ENCODE measurements at places on chromosomes 3 and 15.

DNA sequence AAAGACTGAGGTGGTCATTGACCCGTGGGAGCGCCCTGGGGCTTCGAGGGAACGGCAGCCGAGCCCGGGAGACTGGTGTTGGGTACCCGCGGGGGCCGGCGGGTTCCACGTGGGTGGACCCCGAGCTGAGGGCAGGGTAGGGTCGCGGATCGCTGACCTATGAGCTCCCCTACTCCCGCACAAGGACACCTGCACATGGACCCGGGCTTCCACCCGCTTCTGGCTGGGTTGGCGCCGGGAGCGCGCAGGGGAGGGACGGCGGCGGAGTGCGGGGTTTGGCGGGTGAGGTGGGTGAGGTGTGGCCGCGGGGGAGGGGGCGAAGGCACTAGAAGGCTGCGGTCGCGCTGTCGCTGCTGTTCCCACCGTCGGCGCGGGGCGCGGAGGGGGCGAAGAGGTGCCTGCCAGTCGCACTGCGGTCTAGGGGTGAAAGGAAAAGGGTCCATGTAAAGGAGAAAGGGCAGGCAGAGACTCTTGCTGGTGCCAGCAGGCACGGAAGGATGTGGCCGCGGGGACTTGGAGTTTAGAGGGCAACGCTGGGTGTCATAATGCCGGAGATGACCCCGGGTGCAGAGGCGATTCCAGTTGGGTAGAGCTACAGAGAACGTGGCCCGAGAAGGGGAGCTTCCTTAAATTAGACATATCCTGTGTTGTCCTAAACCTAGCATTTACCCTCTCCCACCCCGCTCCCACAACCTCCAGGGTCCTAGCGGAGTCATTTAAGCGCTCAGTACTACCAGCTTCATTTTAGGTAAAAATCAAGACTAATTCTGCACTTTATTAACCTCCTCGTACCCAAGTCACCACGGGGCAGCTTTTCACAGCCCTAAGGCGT is 245.9 kb upstream of the TOPAZ1 start:
- DNase-seq: no peak

DNA sequence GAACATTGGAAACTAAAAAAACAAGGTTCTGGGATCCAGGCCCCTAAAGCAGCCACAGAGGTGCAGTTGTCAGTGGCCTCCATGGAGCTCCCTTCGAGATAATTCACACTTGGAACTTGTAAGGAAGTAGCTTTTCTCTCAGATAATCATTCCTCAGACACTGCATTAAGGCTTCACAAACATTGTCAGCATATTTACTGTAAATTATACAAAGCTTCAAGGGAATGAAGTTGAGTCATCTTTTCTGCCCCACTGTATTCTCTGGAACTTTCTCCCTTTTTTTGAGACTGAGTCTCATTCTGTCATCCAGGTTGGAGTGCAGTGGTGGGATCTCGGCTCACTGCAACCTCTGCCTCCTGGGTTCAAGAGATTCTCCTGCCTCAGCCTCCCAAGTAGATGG is 7.1 kb downstream of the BLOC1S6 start:
- no peak for DNase-seq

GRCh38 chr3:100023595-100023994 is 90.7 kb downstream of the FILIP1L start:
- DNase-seq: no peak

- no peak for DNase-seq
These were observed 5.2 kb downstream of the MAGI1 start for GRCh38 chr3:66033241-66034138.

DNA sequence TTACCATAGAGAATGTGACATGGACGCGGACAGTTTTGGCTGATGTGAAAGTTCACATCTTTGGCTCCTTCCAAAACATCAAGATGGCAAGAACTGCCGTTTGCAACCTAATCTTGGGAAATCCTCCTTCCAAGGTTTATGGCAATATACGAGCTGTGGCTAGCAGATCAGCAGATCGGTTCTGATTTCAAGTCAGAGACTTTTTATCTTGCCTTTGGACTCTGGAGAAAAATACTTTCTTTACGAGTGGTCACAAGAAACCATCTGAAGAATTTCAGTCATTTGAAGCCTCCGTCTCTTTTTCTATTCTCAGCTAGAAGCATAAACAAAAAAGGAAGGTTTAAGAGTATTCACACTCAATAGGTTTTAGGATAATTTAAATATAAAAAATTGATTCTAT is 153.5 kb upstream of the MEIS2 start:
- no peak for DNase-seq

DNA sequence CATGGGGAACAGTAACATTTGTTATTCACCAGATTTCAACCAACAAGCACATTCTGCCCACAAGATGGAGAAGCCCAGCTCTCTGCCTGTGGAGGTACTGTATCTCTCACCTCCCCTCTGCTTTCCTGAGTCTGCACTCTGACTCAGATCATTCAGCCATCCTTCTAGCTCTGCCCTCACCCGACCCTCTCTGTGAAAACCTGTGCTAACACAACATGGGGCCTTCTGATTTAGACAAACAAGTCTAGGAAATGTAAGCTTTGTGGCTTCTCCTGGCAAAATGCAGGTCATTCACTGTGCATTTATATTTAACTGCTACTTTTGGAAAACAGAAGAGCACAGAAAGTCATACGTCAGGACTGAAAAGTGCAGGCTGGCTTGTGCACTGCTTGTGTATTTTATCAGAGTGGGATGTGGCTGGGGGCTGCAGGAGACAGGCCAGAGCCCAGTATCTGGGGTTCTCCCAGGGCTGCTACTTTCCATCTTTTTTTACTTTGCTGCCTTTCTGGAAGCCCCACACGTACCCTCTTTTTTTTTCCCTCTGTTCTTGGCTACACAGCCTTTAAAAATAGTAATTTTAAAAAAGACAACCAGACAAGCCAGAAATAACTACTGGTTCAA is 50.8 kb downstream of the SUSD5 start:
- no peak for DNase-seq

DNA sequence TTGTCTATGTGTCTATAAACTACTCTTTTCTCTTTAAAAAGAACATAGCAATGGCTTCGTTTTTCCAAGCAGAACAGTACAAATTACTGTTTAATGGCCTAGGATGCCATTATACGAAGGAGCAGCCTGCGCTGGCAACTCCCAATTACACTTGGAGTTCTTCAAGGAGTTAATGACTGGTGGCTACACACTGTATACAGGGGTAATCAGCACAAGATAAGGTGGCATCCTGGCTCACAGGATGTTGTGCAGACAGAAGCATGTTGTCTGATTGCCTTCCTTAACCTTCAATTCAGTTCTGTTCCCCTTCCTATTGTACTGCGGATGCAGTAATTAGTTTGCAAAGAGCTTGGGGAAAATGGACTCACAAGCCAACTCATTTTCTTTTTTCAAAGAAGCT is 250.7 kb upstream of the ROBO2 start:
- no peak for DNase-seq

- no peak for DNase-seq
These were observed 116.5 kb downstream of the LRRK1 start for GRCh38 chr15:101035611-101036010.

- DNase-seq: no peak
These were observed 99.8 kb upstream of the HERC1 start for GRCh38 chr15:63933522-63933921.

DNA sequence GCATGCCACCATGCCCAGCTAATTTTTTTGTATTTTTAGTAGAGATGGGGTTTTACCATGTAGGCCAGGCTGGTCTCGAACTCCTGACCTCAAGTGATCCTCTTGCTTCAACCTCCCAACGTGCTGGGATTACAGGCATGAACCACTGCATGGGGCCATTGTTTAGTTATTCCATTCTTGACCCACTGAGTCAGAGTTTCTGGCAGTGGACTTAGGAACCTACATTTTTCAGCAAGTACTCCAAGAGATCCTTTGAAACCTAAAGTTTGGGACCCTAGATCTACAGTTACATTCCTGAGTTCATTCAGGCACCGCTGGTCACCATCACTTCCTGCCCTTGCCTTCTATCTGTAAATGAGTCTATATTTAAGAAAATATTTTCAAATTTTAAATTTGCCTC is 1.4 kb upstream of the TNFSF10 start:
- DNase-seq: no peak

DNA sequence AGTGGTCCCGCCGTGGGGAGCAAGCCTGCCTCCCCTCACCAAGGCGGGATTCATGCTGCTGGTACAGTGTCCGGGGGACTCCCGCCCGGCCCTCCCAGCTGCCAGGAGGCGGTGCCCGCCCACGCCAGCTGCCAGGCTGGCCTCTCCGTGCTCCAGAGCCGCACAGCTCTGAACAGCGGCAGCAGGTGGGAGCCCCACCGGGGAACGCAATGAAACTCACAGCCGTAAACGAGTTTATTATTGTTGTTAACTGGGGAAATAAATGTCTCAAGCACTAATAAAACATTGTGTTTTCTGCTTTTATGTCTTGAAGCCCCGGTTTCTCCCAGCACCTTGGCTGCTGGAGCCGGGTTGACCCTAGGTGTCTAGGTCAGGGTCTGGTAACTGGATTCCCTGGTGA is 317.7 kb upstream of the TLE3 start:
- DNase-seq: no peak

DNA sequence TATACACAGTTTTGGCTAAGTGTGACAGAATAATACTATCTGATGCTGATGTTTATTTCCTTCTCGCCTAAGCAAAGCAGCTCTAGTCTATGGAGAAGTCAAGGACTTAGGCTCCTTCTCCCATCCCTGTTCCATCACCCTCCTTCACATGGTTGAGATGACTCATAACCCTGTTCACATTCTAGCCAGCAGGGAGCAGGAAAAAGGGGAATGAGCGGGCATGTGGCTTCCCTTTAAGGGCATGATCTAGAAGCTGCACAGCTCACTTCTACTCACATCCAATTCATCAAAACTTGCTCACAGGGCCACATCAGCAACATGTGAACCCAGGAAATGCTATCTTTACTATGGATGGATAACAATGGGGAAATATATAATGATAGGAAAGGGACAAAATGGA is 40.9 kb downstream of the CBLB start:
- DNase-seq: no peak

DNA sequence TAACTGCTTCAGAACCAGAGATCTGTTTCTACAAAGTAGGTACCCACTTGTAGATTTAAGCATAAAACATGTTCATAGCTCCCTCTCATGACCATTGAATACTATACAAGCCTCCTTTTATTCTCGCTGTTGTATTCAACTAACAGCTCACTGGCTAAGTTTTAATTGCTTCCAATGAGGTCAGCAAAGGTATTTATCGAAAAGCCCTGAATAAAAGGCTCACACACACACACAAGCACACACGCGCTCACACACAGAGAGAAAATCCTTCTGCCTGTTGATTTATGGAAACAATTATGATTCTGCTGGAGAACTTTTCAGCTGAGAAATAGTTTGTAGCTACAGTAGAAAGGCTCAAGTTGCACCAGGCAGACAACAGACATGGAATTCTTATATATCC is at the start of gene FGF7:
Gene FGF7, plus strand, starts transcription at position 222 of the 400 bp plus-strand sequence. CDS start 1,056 bp downstream, outside the sequence.
- no peak for DNase-seq

GRCh38 chr3:10546181-10546624 is 40.8 kb upstream of the ATP2B2 start:
- DNase-seq: no peak

DNA sequence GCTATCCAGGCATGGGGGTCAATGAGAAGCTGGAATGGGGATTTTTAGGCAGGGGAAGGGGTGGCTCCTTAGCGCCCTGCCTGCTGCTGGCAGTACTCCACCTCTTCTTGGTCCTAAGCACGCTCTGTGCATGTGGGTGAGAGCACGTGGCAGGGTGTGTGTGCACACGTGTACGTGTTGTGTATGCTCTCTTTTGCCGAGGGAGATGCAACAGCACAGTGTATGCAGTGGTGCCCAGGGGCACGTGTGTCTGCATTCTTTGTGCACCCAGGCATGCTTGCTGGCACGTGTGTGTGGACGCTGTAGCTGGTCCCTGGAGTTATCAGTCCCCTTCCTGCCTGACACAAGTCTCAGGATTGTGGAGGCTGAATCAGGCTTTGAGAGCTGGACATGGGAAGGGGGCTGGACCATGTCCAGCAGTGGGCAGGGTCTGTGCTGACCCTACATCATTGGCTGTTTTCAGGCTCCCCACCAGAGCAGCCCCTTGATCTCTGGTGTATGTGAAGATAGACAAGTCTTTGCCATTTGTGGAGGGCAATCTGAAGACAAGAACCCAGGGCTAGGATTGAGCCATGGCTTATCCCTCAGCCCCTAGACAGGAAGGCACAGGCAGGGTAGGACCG is 1.9 kb upstream of the CAMKV start:
- no peak for DNase-seq

DNA sequence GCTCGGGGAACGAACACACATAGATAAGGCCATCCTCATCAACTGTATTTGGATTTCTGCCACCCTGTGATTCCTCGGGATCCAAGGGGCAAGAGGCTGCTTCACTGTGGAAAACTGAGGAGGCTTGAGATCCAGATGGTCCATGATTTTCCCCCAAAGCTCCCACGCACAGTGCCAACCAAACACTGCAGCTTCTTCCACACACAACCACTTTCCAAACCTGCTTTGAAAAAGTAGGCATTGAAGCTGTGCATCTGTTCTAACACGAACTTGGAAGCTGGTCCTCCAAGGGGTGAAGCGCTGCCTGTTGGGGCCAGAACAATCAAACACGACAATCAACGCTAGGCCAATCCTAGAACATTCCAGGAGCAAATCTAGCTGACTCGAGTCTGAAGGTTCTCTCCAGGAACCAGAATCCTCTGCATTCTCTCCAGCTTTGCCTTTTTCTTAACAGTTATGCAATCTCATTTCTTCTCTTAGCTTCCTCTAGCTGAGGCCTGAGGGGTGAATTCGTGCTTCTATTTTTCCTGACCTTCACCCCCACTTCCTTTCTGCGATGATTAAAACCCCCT is 104.4 kb downstream of the LRRK1 start:
- DNase-seq: peak; percentile 35

DNA sequence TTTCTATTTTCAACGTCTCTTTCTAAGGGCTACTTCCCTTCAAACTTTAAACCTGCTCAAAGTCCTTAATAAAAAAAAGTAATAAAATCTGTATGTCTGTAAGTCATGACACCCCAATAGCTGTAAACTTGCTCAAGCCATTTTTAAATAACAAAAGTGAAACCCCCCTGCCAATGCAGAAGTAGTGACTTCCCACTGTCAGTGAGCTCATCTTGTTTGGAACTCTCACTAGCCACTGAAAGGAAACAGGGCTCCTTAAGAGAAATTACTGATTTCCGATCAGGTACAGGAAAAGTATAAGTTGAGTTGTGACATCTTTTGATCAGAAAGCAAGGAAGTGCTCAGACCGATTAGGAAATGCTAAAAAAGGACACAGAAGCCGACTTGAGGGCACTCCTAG is 27.6 kb upstream of the GPR171 start:
- DNase-seq: no peak

Measured in aorta (tissue), 5 donors.